ENCODE measurements at places on chromosomes 6 and 20.

- DNase-seq: no peak
Measured at GRCh38 chr20:31274441-31274840, 17.0 kb downstream of the DEFB115 start.

- DNase-seq: no peak
Measured at GRCh38 chr6:37819802-37820717, 533 bp downstream of the ZFAND3 start.

DNA sequence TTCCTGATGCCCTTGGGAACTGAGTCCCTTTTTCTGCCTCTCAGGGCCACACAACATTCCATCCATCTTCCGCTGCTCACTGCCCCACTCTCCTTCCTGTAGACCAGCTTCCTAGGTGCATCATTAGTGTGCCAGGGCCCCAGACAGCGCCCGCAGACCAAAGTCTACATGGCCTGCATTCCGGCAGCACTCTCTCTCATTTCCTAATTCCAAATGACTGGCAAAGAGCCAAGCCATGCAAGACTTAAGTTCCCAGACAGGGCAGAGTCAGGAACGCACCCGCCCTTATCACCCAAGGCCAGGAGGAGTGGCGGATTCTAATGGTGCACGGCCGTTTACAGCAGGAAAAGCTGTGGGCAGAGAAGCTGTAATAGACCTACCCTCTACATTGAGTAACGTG lies 159.8 kb upstream of the ARID1B start:
- DNase-seq: peak; percentile 33

DNA sequence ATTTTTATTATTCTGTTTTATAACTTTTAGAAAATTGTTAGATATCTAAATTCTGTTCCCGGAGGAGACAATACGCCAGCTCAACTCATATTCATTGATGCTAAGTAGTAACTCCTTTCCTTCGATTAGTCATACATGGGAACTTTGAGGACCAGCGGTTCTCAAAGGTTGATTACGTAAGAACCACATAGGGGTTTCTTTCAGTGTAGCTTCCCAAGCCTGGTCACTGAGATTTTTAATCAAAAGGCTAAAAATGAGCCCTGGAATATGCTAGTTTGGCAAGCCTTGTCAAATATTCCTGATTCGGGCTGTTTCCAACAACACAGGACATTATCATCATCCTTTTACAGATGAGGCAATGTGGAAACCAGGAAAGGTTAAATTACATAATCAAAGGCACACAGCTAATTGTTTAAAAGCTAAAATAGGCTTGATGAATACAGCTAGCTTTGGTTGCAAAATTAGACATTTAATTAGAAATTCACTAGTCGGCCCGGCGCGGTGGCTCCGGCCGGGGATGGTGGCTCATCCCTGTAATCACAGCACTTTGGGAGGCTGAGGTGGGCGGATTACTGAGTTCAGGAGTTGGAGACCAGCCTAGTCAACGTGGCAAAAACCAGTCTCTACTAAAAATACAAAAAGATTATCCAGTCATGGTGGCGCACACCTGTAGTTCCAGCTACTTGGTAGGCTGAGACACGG lies 14.6 kb upstream of the MEI4 start:
- no peak for DNase-seq

- DNase-seq: no peak
Measured at GRCh38 chr6:33799454-33800113, 4.2 kb downstream of the MLN start.

- DNase-seq: peak; percentile 41
Measured at GRCh38 chr20:33566781-33567603, 77.1 kb downstream of the CBFA2T2 start.

- DNase-seq: no peak
Measured at GRCh38 chr6:159627939-159628338, 65.1 kb downstream of the SOD2 start.

All from NCI-H1417 (cell line).